Fibroblast of lung (primary cell): ENCODE measurements at places on chromosomes 5 and 9.

- DNase-seq, result no peak
Observed at GRCh38 chr5:122315521-122315920, 3.5 kb downstream of the SNCAIP start.

GRCh38 chr5:126446498-126447224 is 23.5 kb downstream of the GRAMD2B start:
- DNase-seq, result peak; percentile 70

DNA sequence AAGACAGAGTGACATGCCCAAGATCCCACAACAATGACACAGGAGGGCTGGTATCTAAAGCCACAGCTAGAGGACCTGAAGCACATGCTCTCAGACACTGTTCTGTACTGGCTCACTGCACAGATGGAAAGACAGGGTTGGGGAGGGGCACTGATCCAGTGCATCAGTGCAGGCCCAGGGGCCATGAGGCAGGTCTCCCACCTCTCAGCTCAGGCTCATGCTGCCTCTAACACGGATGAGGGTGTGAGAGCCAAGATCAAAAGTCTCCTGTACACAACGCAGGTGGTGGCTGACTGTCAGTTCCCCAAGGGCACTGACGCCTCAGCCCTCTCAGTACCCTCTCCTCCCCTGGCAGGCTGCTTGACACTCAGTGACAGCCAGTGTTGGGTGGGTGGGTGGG is 10.9 kb downstream of the RAPGEF1 start:
- no peak for DNase-seq

GRCh38 chr5:17477043-17477442 is 21.0 kb upstream of the TAF11L2 start:
- no peak for DNase-seq

GRCh38 chr9:121649476-121650216 is 1.8 kb upstream of the DAB2IP start:
- DNase-seq, result no peak

DNA sequence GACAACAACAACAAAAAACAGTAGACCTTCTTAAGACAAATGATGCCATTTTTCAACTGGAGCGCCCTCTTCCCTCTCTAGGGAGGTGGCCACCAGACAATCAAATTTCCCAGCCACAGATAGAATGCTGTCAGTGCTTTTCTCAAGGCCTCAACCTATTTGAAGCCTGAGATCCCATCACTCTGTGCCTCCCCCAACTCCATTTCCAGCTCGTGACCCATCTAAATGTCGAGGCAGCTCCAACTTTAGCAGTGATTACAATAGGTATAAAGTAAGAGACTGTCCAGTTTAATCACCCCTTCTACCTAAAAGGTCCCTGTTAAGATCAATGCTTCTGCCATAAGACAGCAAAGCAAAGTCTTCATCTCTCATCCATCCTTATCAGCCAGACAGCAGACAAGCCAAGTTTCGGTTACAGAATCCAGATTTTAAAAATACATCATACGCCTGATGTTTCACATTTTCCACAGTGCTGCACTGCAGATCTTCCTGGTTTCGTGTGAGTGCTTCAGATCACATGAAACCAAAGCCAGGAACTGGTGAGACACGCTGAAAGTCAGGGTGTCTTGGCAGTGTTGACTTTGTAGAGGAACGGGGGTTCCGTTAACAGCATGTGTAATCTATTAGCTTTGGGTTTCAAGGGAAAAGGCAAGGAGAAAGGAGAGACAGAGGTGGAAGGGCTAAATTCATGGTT is 447.8 kb downstream of the ENC1 start:
- no peak for DNase-seq

DNA sequence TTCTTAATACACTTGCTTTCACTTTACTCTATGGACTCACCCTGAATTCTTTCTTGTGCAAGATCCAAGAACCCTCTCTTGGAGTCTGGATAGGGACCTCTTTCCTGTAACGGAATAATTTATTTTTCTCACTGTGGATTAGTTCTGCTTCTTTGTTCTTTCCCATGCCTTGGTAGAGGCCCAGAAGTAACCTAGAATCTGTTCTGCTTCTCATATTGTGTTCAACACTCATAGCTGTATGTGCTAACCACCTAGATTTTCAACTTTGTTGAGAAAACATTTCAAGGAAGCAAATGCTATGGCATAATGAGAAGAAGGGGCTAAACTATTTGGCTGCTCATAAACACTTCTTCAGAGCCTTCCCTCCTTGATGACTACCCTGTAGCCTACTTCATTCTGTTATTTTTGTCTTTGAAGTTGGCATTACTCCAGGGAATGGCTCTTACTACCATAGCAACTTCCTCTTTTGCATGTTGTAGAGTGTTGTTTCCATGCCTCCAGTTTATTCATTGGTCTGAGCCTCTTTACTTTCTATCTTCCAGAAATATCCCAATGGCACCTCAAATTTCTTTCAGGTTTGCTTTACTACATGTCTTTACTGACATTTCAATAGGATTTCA is 74.3 kb downstream of the KIAA0825 start:
- peak; percentile 12 for DNase-seq

GRCh38 chr9:20256284-20256948 is 365.9 kb downstream of the MLLT3 start:
- no peak for DNase-seq

DNA sequence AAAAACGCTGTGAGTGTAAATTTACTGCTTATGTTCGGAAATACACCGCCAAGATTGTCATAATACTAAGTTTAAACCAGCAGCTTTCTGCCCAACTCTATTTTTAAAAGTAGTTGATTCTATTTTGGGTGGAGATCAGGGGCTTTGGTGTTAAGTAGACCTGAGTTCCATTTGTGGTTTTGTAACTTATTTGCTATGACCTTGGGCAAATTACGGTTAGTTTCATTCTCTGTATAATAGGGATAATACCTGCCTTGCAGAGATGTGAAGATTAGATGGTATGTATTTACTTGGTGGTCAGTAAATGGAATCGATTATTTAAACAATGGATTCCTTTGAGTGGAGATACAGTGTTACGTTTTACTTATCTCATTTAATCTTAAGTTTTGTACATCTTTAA is 1.6 kb downstream of the RAD23B start:
- DNase-seq, result no peak

DNA sequence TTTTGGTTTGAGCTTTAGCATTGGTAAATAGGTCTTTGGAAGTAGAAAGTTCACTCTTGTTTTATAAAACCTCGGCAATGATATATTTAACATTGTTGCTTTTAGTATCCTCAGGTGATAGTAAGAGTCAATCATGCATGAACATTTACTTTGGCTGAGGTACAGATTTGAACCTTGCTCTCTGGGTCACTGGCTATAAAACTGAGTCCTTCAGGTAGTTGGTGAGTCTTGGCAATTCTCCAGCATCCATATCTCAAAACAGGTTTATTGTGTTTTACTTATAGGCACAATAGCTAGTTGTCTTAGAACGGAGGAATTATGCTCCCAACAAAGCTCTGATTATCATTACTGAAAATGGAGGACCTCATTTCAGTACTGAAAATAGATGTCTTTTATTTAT is 75.1 kb downstream of the MAT2B start:
- no peak for DNase-seq

DNA sequence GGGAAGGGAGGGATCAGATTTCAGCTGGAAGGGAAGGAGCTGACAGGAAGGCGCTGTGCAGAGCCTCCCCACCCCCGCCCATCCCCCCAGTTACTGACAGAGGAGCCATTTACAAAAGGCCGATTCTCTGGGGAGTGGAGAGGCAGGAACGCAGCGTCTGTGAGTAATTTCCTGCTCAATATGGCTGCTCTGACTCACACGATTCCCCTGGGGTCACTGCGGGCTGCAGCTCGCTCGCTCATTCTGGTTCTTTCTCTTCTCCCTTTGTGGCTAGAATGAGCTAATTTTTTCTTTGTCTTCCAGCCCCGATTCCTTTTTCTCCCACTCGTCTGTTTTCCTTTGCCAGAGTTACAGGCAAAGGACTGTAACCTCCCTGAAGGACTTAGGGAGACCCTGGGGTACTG is 28.8 kb downstream of the PTPA start:
- peak; percentile 100 for DNase-seq

- no peak for DNase-seq
Observed at GRCh38 chr9:35029241-35029640, 39.7 kb downstream of the DNAJB5 start.

- no peak for DNase-seq
Observed at GRCh38 chr5:135435467-135436330, 11.4 kb downstream of the DCANP1 start.
